Stimulated activated CD4-positive, alpha-beta T cell treated with anti-CD3 and anti-CD28 coated beads, Interleukin-1b, Interleukin-23, amount 100 ng/mL, for 4 hours (primary cell): ENCODE measurements at places on chromosomes 4 and X.

GRCh38 chrX:97389761-97390192, 506.1 kb downstream of the RPA4 start:
- no peak for DNase-seq

DNA sequence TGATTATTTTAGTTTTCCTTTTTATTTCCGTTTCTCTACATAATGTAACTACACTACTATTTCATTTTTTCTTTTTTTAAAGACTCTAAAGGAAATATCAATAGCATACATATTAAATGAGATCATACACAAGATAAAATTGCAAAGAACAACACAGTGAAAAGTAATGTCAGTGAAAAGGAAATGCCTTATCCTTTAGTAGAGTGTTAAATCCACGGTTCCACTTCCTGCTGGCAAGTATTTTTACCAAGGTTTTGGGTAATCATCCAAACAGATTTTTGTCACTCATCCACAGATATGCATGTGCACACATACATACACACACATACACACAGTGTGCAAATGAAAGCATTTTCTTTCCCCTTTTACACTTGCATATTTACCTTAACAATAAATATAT, 548.9 kb downstream of the PPP4R3C start:
- DNase-seq, result no peak

DNA sequence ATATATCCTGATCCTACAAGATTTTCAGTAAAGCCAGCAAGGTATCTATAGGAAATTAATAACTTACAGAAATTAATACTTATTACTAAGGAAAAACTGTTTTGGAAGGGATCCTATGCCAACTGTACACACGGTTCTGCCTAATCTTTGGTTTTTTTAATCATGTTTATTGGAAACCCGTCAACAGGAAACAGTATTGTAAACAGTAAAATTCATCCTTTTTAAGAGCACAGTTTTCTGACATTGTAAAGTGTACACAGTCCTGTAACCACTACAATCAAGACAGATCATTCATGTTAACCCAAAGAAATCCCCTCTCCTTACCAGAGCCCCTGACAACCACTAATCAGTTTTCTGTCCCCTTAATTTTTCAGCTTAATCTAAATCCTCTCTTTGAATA, 9.9 kb downstream of the ABCG2 start:
- no peak for DNase-seq

- no peak for DNase-seq
These were observed 152.8 kb downstream of the TMEM164 start for GRCh38 chrX:110155759-110156158.

- no peak for DNase-seq
These were observed 68.8 kb downstream of the ARFIP1 start for GRCh38 chr4:152848508-152848907.

DNA sequence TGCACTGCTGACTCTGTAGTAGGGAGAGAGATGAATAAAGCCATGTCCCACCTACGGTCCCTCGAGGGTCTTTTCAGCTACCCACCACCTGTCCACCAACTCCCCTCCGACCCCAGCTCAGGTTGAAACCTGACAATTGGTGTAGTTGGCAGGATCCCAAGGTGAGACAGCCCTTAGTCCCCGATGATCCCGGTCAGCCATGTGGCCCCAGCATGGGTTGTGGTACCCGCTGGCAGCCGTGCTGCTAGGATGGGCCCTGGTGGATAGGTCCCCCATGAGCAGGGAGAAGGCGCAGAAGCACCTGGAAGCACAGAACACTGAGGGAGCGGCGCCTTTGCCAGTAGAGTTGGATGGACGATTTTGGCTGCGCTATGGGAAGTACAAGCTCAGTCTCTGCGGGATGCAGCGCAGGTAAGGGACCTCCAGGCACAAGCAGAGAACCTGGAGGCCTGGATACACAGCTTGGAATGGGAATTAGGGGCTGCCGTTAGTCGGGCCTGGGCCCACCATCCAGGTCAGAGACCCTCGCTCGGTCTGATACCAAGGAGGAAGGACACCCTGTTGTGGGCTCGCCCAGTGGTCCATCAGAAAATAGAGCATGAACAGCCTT, 694.6 kb upstream of the AGA start:
- no peak for DNase-seq

GRCh38 chr4:77204621-77205020, 47.6 kb downstream of the CCNG2 start:
- DNase-seq, result no peak

- no peak for DNase-seq
These were observed 79.3 kb downstream of the PPP2R2C start for GRCh38 chr4:6393066-6393465.

DNA sequence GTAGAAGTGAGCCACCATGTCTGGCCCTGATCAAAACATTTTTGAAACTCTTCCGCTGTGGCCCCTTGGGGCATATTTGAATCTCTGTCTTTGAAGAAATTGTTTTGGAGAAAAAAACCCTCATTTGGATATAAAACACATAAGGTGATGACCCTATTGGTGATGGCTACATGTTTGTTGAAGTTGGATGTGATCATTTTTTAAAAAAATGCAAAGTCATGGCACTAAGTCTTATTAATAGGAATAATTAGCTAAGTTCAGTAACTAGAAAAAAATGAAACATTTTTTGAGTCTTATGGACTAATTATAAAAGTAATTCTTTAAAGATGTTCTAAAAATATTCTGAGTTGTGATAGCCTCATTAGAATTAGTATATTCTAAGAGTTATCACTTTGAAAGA, 17.9 kb upstream of the BBS7 start:
- DNase-seq, result no peak

DNA sequence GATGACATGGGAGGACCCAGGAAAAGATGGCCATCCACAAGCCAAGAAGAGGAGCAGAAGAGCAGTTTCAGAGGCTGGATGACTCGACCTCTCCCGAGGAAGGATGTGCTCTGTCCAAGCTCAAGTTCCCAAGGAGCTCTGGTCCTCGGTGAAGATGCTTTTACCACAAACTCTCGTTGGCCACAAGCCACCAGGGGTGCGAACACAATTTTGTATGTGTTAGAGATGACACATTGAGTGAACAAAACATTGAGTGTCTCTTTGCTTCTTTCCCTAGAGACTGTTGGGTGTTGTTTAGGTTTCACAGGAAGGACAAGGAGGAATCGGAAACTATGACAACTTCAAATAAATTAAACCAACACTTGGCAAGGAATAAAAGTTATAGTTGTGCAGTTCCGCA, 26.3 kb downstream of the FGFBP1 start:
- no peak for DNase-seq

GRCh38 chrX:128457674-128458073, 405.5 kb upstream of the ACTRT1 start:
- no peak for DNase-seq

DNA sequence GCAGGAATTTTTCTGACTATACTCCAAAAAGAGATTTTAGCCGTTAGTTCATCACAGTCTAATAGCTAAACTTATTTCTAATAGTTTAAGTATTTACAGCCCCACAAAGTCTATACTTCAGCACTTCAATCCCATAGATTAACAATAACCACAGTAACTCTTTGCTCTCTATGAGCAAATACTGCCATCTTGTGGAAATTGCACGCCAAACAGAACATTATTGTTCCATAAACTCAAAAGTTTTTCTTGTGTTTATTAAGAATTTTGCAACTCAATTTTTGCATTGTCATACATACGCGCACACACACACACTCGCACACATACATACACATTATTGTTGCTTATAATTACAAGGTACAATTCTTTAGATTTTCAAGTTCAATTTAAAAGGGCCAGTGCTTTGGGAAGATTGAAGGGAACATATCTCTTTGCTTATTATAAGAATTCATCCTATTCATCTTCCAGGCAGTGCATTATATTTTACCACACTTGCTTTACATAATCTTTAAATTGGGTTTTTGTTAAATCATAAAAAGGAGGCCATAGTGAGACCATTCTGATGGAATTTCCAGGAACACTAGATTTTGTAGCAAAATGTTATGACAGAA, 63.8 kb upstream of the ATOH1 start:
- DNase-seq, result no peak

GRCh38 chr4:151753056-151753455, 7.8 kb downstream of the GATB start:
- DNase-seq, result no peak

- DNase-seq, result no peak
These were observed 64.5 kb downstream of the GPRIN3 start for GRCh38 chr4:89242864-89243732.

GRCh38 chr4:75953509-75953908, 12.7 kb upstream of the NAAA start:
- no peak for DNase-seq

DNA sequence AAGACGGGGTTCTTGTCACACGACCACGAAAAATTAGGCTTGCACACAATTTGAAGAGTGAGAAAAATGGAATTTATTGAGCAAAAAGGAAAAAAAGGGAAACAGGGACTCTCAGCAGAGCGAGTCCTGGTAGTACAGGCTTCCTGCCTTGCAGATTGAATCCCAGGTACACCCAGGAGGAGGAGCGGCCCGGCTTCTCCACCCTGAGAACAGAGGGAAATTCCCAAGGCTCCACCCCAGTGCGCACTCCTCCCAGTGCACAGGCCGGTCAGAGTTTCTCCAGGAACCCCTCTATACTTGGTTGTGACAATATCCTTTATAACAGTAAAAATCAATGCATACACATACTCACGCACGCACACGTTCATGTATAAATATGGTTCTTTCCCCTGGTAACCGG, 22.0 kb downstream of the SLC4A4 start:
- no peak for DNase-seq

GRCh38 chr4:71625005-71625404, 158.9 kb downstream of the GC start:
- no peak for DNase-seq

GRCh38 chr4:76736414-76736813, 161.5 kb downstream of the SOWAHB start:
- DNase-seq, result no peak

- no peak for DNase-seq
These were observed 115.6 kb downstream of the FHIP1A start for GRCh38 chr4:151524610-151525009.

GRCh38 chrX:74231625-74232024, 72.4 kb upstream of the ZCCHC13 start:
- DNase-seq, result no peak
